ENCODE measurements at places on chromosomes 2 and 18.

GRCh38 chr2:103138123-103138901 is 376.5 kb downstream of the TMEM182 start:
- DNase-seq, result no peak

DNA sequence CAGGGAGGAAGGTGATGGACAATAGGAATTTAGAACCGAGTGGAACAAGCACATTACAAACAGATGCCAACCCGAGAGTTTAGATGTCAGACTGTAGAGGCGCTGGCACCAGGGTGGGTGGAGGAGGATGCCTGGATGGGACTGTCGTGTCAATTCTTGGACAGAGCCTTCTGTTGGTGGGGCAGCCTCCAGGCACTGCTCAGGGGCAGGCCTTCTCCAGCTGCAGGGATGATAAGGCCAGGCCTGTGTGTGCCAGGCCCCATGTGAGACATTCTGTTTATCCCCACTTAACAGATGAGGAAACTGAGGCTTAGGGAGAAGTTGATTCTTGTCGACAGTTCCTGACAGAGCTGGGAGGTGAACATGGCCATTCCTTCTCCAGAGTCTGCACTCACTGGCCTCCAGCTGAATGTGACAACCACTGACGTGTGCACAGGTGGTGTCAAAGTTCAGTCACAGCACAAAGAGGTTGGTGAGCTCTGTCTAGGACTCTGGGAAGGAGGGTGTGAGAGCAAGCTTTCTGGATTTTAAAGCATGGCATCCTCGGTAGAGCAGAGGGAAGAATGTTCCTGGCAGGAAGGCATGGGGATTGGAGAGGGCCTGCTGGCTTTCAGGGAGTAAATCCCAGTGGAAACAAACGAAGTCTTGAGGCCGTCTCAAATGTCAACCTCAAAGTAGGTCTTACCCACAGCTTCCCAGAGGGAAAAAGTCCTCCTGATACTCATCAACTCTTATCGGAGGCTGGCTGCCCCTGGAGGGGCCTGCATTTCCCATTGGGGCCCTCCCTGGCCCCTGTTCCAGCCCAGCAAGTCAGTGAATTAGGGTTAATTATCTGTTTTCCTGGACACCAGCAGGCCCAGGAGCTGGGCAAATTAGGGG is 52.4 kb downstream of the GLI2 start:
- no peak for DNase-seq

GRCh38 chr18:48790869-48791635 is 159.7 kb downstream of the SMAD7 start:
- DNase-seq, result no peak

GRCh38 chr2:46306330-46306751 is 9.1 kb downstream of the EPAS1 start:
- no peak for DNase-seq

DNA sequence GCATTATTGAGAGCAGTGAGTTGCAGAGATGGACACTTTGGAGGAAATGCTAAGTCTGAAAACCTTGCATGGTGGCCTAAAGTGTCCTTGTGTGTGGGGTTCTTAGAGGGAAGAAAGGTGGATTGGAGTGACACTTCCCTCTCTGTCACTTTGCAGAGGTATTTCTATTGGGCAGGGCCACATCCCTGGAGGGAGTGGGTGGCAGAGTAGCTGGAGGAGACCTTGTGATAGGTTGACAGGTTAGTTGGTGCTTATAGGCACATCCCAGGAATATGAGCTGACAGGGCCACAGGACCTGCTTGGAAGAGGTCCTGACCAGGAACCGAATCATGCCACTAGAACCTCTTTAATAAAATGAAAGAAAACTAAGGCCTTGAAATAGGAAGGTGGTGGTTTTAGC is 972 bp upstream of the IGFBP5 start:
- no peak for DNase-seq

DNA sequence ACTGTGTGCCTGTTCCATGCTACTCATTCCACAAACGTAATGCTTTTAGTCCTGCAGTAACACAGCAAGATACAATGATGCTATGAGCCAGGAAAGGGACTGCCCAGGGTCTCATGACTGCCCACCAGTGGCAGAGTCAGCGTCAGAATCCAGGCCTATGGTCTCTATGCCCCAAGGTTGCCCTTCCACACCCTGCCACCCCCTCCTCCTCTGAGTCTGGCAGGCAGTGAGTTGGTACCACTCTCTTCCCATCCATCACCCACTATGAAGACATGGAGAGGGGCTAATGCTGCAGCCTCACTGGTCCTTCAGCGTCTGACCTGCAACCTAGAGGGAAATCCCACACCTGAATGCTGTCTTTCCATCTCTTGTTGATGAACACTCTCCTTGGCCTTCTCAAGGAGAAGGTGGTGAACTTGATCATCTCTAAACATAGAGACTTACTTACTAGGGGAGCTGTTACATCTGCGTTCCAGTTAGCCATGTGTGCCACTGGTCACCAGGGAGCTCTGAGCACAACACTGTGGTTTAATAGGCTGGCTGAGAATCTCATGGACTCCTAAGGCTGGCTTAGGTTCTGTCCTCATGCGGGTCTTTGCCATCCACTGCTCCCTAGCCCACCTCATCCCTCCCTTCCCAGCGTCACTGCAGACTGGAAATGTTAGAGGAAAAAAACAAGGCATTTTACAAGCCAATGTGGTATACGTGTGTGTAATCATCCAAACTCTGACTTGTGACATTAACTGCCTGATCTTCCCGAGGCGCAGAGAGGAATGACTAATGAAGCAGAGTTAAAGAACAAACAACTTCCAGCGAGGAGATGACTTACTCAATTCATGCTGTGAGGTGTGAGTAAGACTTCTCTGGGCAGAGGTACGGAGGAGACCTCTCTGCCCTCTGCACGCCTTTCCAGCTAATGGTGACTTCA is 28.8 kb downstream of the STEAP3 start:
- DNase-seq, result no peak

GRCh38 chr2:18117592-18117991 is 239.1 kb downstream of the KCNS3 start:
- DNase-seq, result no peak

DNA sequence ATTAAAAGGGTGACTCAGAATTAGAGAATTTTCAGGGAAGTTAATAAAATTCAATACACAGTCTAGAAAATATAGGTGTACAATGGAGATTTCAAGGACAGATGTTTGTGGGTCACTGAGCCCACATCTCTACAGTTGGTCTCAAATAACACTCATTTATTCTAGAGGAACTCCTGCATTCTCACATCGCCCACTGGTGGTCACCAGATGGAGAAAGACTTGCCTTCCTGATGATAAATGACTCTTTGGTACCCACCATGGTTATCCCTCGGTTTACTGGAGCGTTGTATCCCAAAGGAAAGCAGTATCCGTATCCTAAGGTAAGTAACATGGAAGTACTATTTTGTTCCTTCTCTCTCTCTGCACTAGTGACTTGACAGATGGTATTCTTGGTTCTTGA is 1297.1 kb downstream of the DPP10 start:
- DNase-seq, result no peak

DNA sequence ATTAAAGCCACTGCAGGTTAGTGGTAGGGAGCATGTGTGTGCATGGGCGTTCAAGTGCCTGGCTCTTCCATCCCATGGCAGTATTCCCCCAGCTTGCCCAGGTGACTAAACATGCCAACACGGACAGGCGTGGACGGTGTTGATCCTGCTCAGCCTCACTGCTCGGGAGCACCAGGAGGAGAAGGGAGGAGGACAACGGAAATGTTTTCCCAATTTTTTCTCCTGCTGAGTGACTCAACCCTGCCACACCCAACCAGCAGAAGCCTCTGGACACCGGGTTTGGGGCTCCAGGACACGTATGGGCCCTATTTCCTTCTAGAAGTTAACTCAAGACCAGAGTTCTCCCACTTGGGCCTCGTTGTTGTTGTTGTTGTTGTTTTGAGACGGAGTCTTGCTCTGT is 139.1 kb downstream of the CYP26B1 start:
- no peak for DNase-seq

- no peak for DNase-seq
Observed at GRCh38 chr18:61845197-61845596, 47.6 kb downstream of the RNF152 start.

- no peak for DNase-seq
Observed at GRCh38 chr2:221915926-221916325, 343.8 kb upstream of the EPHA4 start.

DNA sequence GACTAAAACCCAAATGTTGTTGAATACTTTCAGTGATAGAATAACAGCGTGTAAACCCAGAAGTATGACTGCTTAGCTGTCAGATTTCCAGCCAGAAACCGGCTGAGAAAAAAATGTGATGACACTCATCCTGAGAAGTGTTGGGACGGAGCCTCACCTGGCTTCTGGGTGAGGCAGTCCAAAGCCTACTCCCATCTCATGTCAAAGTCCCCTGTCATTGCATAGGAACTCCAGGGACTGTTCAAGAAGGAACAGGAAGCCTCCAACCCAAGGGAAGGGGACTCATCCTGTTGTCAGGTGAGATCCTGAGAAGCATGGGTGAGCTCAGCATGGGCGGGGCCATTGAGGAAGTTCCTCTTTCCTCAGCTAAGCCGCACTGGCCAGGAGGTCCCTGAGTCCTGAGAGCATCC is 11.3 kb upstream of the CHRNA1 start:
- no peak for DNase-seq

DNA sequence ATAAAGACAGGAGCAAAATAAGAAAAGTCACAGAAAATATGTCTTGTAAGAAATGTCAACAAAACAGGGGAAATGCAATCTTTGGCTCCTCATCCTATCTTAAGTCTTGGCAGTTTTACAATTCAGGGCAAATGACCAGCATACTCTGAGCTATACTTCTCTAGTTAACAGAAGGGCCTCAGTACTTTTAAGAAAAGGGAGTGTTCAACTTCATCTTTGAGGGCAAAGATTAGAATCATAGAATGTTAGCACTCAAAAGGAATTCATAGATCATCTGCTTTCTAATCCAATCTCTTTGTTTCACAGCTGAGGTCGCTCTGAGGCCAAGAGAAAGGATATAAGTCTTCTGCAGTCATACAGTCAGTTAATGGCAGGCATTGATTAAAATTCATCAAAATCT is 174.0 kb upstream of the NT5C1B start:
- no peak for DNase-seq

DNA sequence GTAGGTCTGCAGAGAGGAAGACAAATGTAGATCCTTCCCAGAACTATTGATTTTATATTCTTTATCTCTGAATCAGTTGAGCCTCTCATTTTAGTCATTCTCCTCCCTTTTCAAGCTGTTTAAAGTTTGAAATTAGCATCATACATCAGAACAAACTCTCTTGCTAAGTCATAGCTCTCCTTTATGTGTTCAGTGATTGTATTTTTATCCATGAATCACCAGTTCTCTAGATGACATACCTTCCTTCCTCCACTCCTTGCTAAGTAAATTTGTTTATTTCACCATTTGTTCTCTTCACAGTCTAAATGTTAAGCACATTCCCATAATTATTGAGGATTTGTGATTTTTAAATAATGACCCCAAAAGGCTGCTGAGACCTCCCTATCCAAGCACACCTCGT is 63.5 kb upstream of the RAPGEF4 start:
- no peak for DNase-seq

DNA sequence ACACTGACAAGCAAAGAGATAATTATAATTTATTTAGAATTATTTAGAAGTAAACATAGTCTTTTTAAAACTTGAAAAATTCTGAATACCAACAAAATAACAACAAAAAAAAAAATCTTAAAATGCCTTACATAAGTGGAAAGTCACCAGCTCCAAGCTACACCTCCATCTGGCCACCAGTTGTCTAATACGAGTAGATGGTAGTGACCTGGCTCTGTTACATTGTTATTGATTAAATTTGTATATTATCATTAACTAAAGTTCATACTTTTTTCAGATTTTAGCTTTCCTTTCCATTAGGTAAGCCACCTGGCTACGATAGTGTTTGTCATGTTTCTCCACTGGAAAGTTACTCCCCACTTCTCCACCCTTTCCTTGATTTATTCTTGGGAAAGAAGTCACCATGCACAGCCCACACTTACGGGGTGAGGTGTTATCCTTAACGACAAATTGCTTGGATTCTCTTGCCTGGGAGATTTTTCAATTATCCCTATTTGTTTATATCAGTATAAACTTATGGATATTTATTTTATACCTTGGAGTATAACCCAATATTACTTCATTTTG is 464.5 kb upstream of the CHAC2 start:
- DNase-seq, result no peak
